ENCODE measurements at places on chromosomes 1 and 21.

DNA sequence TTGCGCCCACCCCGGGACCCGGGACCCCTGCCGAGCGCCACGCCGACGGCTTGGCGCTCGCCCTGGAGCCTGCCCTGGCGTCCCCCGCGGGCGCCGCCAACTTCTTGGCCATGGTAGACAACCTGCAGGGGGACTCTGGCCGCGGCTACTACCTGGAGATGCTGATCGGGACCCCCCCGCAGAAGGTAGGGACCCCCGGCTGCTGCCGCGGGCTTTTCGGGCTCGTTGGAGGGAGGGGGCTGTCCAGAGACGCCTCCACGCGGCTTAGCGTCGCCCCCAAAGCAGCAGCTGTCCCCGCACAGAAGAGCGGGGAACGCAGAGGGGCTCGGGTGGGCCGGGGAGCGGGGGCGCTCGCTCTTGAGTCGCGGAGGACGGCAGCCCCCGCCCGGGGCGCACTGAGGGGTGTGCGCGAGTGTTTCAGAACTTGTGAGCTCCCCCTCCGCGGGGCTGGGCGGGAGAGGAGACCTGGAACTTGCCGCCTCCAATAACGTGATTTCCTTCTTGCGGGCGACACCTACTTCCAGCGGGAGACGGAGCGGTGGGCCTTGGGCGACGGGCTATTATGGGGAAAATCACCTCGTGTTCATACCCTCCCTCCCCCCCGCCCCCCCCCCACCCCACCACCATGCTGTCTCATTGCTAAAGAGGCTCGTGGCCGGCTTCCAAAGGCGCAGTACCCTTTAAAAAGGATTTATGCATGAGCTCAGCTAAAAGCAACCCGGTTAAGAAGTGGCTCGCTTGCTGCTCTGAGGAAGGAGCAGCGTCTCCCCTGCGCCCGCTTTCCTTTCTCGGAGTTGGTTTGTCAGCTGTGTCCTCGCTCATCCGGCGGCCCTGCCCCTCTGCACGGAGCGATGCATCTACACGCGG is 664 bp downstream of the BACE2 start:
- no peak for DNase-seq

GRCh38 chr1:244968471-244968871 is 104.1 kb upstream of the HNRNPU start:
- no peak for DNase-seq

GRCh38 chr1:41305576-41306363 is 55.5 kb upstream of the FOXO6 start:
- no peak for DNase-seq

DNA sequence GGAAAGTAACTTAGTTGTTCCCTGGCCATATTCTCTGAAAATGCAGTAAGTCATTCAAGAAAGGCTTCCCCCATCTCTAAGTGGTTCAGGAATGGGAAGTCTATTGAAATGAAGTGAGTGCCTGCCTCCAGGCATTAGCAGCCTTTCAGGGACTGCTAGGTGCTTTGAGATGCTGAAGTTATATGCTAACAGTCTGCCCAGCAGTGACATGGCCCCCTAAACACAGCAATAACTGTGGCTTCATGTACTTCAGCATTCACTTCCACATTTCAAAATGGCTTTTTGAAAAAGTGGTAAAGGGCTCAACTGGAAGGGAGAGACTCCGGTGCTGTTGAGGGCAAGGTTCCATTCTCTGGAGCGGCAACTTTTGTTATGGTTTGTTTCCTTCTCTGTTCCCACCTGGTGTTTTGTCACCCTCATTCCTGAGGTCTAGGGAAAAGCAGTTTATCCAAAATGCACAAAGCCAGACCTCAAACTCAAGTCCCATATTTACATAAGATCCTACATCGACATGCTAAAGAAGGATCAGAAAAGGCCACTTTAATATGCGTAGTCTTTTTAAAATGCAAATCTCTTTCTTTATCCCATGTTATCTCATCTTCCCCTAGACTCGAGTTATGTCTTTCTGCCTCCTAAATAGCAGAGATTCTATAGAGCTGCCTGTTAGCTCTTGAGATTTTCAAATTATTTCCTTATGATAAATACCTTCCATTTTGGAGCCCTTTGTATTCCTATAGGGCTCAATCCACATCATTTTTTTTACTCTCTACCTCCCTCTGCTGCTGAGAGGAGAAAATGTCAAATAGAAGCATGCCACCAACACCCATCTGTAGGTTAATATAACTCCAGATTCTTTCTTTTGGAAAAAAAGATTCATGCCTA is 34.2 kb upstream of the LRRC8C start:
- no peak for DNase-seq

GRCh38 chr1:65277605-65278347 is 31.6 kb upstream of the DNAJC6 start:
- no peak for DNase-seq

- no peak for DNase-seq
These were observed 29.4 kb downstream of the FRRS1 start for GRCh38 chr1:99737016-99737415.
